ENCODE measurements at places on chromosomes 7 and 10.

- DNase-seq: no peak
Measured at GRCh38 chr7:32559480-32559879, 64.2 kb downstream of the AVL9 start.

- DNase-seq: no peak
Measured at GRCh38 chr10:113158183-113158582, 208.1 kb downstream of the TCF7L2 start.

- no peak for DNase-seq
Measured at GRCh38 chr7:137772748-137773147, 74.0 kb downstream of the DGKI start.

DNA sequence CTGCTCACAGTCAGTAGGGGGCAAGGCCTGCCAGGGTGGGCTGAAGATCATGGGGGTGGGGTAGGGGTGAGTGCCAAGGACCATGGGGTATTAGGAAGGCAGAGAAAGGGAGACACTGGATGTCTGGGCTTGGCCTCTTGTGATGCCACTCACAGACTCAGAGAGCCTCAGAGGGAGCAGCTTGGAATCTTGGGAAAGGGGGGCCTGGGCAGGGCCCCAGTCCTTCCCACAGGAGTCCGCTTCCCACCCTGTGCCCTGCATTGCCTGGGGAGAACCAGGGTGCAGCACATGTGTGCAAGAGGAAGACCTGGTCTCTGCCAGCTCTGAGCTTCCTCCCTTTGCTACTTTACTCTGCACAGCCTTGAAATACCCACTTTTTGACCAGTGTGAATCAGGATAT is 4.3 kb downstream of the ADCY1 start:
- no peak for DNase-seq

DNA sequence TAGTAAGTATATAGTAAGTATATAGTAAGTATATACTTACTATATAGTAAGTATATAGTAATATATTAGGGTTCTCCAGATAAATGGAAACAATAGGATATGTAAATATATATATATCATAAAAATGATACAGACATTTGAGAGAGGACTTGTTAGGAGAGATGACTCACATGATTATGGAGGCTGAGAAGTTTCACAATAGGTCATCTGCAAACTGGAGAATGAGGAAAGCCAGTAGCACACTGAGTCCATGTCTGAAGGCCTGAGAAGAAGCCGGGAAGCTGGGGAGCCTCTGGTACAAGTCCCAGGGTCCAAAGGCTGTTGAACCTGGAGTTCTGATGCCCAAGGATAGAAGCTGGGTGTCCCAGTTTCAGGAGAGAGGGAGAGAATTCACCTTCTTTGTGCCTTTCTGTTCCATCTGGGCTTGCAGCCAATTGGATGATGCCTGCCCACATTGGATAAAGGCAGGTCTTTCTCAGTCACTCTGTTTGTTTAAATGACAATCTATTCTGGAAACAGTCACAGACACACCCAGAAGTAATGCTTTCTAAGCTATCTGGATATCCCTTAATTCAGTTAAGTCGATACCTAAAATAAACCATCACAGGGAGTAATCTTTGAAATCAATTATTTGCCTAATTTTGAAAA is 205.5 kb upstream of the CDC14C start:
- DNase-seq: no peak

DNA sequence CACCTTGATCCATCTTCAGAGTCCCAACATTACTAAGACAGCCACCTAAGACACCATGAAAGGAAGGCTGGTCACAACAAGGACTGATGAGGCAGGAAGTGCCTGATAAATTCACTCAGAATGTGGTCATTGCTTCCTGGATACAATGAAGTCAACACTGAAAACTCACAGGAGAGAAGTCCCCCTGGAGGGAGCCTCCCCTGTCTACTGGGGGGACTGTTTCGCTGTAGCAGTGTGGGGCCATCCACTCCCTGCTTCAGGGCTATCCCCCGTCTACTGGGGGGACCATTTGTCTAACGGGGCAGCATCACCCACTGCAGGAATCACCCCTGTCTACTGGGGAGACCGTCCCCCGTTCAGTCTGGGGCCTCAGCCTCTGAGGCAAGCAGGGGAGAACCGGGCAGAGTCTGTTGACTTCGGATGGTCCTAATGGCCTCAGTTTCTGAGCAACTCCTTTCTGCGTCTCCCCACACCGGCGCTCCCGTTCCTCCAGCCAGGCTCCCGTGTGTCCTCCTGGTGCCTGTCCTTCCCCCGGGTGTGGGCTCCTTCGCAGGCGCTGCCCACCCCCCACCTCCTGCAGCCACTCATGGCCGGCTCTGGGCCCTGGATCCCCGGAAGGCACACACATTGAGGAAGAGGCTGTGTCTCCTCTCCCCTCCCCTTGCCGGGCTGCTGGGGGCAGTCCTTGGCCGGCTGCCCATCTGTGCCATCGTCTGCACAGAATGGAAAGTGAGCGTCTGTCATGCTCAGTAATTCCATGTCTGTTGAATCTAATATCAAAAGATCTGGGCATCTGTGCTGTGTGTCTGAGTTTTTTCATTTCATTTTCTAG is 59.9 kb upstream of the DNAJB6 start:
- DNase-seq: no peak

- DNase-seq: no peak
Measured at GRCh38 chr10:100359030-100359432, 12.0 kb downstream of the SCD start.

DNA sequence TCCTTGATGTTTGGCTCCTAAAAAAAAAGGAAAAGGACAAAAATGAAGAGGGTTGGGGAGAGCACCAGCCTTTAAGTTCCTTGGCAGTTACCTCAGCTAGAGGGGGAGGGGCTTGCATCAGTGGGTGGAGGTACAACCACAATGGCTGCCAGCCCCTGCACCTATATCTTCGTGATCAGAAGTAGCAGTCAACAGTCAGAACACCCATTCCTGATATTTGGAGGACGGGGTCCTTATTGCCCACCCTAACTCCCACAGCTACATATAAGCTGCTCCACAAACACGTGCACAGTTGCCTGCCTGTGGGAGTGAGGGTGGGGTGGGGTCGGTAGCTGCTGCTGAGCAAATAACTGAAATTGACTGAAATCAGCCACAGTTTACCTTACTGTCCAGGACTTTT is 26.2 kb downstream of the C1GALT1 start:
- DNase-seq: no peak

- DNase-seq: no peak
Measured at GRCh38 chr7:50164559-50165170, 71.6 kb upstream of the ZPBP start.

DNA sequence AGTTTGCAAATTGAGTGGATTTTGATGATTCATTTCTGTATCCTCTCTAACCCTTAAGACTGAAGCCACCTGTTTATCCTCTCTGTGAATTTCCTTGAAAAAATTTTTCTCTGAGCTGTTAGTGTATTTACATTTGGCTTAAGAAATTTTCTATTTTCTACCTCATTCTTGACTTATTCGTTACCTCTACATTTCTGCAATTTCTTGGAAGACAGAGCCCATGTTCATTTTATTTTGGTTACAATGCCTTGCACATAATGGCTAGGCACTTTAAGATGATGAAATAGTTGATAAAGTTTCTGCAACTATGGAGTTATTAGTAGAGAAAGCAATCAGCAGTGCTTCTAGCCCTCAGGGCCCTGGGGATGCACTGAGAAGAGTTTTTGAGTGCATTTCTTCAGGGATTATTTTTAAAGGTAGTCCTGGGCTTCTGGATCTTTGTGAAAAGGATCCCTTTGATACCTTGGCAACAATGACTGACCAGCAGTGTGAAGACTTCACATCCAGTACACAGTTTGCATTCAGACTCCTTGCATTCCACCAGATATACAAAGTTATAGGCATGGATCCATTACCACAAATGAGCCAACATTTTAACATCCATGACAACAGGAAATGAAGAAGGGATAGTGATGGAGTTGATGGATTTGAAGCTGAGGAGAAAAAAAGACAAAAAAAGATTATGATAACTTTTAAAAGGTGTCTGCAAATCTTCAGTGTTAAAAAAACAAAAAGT is 68.2 kb downstream of the CH25H start:
- no peak for DNase-seq

DNA sequence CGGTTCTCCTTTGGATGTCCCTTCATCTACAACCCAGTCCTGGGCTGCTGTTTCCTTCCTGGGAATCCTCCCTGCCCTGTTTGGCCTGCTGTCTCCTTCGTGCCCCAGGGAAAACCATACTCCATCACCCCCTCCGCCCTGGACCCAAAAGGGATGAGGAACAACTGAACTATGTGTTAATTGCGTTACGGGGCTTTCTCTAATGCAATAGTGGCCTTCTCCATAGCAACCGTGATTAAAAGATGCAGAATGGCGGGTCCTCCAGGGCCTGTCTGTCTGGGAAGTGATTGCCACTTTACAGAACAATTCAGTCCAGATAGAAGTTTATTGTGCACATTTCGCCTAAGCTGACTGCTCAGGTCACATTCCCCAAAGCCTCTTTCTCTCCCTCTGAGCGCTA is 112.0 kb upstream of the FGFR2 start:
- DNase-seq: no peak

- no peak for DNase-seq
Measured at GRCh38 chr10:26593896-26594295, 103.6 kb upstream of the PDSS1 start.

GRCh38 chr10:122495406-122496340 is 34.3 kb downstream of the HTRA1 start:
- DNase-seq: no peak

DNA sequence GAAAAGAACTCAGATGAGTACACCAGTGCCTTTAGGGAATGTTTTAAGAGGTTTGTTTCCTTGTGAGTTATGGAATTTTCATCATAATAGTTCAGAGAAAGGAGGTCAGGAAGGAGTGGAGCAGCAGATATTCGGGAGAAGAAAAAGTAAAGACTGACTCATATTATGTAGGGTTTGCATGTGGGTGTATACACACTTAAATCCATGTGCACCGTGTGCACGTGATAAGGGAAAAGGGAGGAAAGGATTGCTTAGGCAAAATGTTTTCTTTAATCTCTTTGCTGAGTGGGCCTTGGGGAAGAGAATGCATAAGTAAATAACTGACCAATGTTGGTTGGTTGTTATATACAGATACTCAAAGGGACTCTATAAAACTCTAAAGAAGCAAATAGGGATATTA is 30.2 kb downstream of the PLCE1 start:
- DNase-seq: no peak

GRCh38 chr7:155464183-155464582 is 6.3 kb downstream of the EN2 start:
- DNase-seq: no peak

GRCh38 chr7:139772873-139773272 is 4.9 kb downstream of the HIPK2 start:
- no peak for DNase-seq

GRCh38 chr7:12220389-12221046 is 9.4 kb downstream of the TMEM106B start:
- no peak for DNase-seq

GRCh38 chr7:28243861-28244260 is 63.3 kb upstream of the JAZF1 start:
- DNase-seq: no peak

GRCh38 chr10:128286141-128286761 is 160.0 kb upstream of the MKI67 start:
- no peak for DNase-seq

DNA sequence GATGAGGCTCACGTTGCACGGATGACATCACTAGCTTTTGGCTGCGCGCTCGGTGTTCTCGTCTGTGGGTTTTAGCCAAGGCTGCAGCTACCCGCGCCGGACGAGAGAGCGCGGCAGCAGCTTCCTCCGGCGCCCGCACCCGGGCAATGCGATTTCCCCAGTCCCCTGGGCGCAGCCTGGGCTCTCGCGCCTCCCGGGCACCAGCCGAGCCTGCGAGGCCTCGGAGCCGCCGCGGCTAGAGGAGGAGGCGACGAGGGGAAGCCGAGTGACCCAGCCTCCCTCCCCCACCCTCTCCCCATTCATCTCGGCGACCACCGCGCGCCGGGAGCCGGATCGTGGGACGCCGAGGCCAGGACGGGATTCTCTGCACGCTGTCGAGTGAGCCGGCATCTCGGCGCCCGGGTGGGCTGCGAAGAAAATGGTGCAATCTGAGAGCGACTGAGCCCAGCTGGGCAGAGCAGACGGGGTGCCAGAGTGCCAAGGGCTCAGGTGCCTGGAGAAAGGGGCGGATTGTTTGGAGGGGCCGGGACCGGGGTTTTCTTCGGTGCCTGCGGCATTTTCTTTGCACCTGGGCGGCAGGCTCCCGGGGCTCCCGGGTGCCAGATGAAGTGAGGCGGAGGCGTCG is 1.2 kb upstream of the TMEM178B start:
- DNase-seq: peak; percentile 34

DNA sequence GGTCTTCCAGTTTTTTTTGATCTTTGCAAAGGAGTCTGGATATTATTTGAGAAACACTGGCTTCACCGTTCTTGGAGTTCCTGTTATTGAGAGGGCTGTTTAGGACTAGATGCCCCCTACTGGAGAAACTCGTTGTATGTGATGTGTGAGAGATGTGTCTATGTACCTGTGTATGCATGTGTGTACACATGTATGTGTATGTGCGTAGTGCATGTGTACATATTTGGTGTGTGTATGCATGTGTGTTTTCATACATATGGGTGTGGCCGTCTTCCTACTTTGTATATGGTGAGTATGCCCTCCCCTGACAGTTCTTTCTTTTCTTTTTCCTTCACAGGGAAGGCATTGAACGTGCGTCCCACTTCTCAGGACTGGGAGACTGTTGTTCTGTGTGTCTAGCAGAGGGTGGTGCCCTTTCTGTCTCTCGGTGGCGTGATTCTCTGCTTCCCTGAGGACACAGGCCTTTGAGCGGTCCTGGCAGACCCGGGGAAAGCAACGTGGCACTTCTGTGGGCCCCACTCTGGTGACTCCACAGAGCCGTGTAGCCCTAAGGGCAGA is 3.0 kb upstream of the CALHM3 start:
- no peak for DNase-seq

DNA sequence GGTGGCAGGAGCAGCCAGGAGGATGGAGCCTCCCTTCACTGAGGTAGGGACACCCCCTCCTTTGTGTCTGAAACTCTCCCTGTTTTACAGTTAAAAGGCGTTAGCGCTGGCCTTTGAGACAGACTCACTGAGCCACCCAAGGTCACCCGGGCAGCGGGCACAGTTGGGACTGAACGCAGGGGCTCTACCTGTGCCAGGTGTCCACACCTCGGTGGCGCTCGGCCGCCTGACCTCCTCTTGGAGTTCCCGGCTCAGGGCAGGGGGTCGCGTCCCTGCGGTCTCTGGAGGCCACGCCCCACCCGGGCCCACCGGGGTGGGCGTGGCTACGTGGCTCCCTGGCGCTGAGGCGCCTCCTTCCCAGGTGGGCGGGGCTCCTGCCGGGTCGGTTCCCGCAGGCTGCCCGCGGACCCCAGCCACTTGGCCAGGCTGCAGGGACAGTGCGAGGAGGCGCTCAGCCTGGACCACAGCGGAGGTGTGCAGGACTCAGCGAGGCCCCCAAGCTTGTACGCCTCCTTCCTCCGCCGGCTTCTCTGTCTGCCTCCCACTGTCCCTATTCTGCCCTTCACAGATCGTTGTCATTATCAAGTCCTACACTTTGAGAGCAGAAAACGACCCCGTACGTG is 39.9 kb upstream of the LEP start:
- DNase-seq: peak; percentile 19
